Fibroblast of skin of back (primary cell): ENCODE measurements at places on chromosomes 6 and 20.

- no peak for DNase-seq
Measured at GRCh38 chr20:21698494-21699215, 6.8 kb upstream of the PAX1 start.

- DNase-seq = peak; percentile 59
Measured at GRCh38 chr20:47688385-47689381, 96.6 kb downstream of the SULF2 start.

DNA sequence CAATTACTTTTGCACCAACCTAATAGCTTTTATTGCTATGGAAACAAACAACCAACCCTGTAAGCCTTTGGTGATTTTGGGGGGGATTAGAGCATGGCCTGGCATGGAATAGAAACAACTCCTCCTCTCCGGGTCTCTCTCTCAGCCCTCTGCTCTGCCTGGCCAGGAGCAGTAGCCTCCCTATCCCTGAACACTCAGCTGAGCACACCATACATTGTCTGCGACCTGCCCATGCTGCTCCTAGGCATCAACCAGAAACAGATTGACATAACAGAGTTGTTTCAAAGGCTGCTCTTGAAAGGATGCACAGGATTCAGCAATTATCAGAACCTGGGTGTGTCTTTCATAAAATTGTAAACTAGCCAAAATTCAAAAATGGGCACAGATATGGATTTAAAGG is 29.8 kb upstream of the SMIM28 start:
- no peak for DNase-seq

DNA sequence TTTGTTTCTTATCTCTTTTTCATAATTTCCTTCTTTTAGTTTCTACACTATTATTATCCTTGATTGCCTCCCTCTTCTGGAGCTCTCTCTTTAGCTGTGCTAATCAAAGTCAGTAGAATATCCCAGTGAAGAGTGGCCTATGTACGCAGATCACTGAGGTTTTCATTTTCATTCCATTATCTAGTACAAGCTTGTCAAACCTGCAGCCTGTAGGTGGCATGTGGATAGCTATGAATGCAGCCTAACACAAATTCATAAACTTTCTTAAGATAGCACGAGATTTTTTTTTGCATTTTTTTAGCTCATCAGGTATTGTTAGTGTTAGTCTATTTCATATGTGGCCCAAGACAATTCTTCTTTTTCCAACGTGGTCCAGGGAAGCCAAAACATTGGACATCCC is 825.7 kb upstream of the MAP3K7 start:
- no peak for DNase-seq

- peak; percentile 22 for DNase-seq
Measured at GRCh38 chr6:90790058-90790457, 203.2 kb upstream of the MAP3K7 start.

- DNase-seq = no peak
Measured at GRCh38 chr6:30600451-30600961, 16.5 kb downstream of the PPP1R10 start.

DNA sequence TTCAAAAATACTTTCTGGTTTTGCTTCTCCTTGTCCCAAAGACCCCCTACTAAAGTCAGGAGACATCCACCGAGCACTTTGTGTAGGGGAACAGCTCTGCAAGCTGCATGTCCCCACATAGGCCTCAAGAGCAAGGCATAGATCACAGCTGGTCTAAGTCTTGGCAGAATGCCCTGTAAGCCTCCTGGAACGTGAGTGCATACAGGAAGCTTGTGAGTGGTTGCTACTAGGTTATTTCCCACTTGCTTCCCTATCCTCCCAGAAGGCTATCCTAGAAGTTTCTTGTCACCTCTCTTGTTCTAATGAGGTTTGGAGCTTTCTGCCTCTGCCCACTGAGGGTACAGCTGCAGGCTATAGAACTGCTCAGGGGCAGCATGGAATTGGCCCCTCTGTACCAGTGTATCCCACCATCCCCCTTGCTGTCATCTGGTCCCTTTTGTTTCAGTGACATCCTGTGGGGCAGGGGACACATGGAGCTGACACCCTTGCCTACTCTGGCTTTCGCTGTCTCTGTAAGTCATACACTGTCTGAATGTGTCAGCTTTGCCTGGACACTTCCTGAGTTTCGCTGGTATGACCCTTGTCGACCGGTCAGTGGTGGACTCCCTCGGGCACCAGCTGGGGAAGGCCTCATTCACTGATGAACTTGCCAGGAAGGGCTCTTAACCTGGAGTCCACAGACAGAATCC is 35.6 kb upstream of the KCNK16 start:
- DNase-seq = peak; percentile 58

DNA sequence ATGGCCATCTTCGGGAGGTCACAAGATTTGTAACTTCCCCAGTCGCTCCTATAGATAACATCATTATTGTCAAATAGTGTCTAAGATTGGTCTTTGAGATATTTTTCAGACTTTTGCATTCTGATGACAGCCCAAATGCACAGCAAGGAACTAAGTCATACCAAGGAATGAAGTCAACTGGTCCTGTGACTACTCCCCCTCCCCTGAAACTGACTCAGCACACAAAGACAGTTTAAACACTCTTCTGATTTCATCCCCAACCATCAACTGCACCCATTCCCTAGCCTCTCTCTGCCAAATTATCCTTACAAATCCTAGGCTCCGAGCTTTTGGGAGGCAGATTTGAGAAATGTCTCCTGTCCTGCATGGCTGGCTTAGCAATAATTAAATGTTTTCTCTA is 139.4 kb downstream of the HS3ST5 start:
- no peak for DNase-seq

DNA sequence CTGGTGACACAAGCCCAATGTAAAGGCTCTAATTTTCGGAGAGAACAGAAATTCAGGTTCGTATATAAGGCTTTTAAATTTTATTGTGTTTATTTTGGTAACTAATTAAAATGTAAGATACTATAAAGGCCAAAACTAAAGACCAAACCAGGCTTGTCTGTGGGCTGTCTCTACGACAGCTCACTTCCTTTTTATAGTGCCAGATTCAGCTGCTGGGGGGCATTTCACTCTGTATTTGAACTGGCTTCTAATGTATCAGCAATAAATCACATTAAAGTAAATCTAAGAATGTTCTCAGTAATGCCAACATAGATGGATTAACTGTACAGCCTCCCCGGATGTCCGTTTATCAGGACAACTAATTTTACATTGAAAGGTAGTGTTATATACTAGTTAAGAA is 31.1 kb upstream of the STXBP5 start:
- DNase-seq = no peak

- no peak for DNase-seq
Measured at GRCh38 chr20:50995506-50995905, 27.4 kb downstream of the KCNG1 start.

DNA sequence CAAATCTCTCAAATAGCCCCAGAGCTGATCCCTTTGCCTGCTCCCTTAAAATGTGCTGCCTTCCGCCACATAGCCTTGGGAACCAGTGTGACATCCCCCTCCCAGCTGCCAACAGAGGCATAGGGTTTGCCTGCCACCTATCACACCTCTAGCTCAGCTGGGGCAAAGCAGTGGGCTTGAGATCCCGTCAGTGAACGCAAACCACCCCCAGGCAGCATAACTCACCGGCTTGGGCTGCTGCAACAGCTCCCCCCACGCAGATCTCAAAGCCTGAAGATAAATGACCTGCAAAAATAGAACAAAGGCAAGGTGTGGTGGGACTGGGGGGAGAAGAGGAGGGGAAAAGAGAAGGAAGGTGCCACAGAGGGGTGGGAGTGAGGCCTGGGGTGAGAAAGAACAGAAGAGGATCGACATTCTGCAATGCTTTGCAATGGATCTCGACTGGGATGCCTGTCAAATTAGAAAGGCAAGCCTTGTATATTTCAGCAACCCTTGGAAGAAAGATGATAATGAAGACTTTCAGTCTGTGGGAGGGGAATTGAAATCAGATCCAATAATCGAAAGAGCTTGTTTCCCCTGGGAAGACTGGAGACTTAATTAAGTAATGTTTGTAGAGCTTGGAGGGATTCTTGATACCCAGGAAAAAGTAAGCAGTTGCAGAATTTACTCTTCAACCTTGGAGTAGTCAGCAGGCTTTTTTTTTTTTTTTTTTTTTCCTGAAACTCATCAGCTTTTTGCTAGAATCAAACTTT is 1.3 kb downstream of the PDYN start:
- DNase-seq = no peak

DNA sequence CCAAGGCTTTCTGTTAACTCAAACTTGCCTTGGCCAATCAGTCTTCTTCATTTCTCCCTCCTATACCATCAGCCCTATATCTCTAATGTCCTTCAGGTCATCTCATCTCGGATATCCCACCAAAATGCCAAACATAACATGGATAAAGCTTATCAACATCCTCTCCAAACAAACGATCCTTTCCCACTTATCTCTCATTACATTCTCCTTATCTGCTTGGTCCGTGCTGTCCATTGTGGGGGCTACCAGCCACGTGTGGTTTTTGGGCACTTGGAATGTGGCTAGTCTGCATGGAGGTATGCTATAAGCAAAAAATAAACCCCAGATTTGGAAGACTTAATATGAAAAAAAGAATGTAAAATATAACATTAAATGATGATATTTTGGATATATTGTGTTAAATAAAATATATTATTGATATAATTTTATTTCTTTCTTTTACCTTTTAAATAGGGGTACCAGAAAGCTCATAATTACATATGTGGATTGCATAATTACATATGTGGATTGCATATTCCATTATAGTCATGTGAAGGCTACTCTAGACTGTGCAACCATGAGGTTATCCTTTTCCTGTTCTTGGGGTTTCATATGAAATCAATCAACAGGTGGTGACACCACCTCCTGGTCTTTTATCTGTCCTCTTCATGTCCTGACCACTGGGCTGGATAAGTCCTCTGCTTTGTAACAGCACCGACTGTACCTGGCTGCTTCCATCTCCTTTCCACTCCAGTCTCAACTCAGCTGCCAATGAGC is 123.0 kb downstream of the CD83 start:
- no peak for DNase-seq

DNA sequence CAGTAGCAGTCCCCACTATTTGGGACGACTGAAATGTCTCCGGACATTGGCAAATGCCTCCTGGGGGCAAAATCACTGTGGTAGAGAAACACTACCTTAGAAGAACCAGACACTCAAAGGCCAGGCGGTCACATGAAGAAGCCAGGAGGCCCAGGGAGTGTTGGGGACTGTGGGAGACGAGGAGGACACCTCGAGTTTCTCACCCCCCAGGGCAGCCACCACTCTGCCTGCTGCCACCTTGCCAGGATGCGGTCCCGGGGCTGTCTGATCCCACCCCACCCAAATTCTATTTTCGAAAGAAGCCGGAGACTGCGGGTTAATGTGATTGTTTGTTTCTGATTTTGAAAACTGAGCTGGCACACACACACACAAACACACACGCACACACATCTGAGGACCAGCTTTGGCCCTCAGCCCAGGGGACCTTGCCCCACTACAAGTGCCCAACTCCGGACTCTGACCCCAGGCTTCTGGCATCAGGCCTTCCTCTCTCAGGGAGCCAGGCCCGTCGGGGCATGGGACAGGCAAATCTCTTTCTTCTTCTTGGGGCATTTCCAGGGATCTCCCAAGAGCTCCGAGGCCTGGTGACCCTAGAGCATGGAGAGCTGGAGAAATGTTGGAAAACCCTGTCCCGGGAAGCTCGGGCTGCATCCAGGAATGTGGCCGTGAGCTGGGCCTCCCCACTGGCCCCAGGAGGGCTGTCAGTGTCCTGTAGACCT is 187.5 kb upstream of the PMEPA1 start:
- DNase-seq = no peak

DNA sequence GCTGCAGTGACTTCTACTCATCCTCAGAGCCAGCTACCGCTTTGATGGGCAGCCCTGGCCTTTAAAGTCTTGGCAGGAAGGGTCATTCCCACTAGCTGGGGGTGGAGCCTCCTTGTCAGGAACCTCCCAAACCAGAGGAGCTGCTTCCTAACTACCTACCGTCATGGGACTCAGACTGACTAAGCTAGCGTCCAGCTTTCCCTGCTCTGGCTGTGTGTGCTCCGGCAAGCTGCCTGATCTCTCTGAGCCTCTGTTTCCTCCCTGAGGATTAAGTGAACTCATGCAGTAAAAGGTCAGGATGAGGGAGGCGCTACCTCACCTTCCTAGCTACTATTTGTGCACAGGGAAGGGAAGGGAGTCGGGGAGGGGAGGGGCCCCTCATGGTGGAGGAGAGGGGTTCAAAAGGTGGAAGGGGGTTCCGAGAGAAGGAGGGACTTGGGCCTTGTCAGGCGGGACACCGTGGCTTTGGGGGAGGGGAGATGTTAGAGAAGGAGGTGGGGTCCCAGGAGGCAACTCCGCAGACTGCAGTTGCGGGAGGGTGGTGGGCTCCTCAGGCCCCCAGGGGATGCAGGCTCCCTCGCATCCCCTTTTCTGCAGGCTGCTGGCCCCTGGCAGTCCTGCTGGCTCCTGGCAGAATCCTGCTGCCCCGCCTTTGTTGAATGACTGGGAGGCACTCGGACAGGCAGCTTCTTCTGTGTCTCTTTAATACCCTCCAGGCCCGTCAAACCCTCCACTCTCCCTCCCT is 9.8 kb downstream of the DUSP15 start:
- DNase-seq = no peak
